ENCODE measurements at places on chromosomes 4 and X.

GRCh38 chr4:11098461-11098860 is 330.2 kb downstream of the HS3ST1 start:
- no peak for DNase-seq

DNA sequence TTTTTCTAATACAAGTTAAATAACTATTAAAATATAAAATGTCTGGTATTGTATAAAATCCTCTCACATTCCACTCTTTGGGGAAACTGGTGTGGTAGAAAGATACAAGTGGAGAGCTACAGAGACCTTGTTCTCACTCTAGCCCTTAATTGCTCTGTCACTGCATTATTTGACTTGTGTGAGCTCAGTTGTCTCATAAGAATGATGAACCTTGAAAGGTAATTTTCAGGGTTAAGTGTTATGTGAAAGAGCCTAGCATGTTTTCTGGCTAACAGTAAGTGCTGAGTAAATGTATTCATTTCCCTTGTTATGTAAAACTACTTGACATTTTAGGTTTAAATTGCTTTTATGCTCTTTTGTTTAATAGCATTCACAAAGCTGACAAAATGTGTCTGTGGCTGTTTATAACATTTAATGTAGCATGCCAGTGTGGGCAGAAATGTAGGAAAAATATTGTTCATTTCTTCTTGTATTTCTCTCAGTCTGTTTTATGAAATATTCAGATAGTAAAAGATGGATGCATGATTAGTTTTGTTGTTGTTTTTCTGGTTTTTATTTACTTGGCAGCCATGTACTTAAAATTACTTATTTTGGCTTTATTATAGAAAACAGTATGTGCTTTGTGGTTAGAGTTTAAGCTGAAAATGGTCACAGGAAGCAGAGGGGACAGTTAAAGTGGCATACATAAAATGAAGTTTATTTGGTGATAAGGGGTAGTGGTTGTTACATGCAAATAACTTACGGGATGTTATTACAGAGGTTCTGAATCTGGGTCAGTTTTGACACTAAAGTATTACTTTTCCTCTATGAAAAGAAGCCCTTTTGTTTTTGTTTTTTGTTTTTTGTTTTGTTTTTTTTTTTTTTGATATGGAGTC is 29.2 kb downstream of the SLAIN2 start:
- DNase-seq: no peak

GRCh38 chr4:79048878-79049277 is 109.6 kb upstream of the PAQR3 start:
- no peak for DNase-seq

- DNase-seq: no peak
Measured at GRCh38 chrX:139388254-139388653, 142.3 kb upstream of the F9 start.

DNA sequence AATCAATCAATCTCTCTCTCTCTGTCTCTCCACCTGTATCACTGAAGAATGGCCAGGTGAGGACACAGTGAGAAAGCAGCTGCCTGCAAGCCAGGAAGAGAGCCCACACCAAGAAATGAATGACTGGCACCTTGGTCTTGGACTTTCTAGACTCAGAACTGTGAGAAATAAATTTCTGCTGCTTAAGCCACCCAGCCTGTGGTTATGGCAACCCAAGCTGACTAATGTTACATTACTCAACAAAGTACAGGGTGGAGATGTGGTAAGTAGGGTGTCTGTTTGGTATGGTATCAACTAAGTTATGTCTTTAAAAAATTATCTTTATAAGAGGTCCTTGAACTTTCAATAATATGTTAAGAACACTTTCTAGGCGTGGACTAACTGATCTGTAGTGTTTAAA is 159.3 kb downstream of the EPHA5 start:
- no peak for DNase-seq

- DNase-seq: no peak
Measured at GRCh38 chr4:175930471-175930870, 118.4 kb upstream of the GPM6A start.

DNA sequence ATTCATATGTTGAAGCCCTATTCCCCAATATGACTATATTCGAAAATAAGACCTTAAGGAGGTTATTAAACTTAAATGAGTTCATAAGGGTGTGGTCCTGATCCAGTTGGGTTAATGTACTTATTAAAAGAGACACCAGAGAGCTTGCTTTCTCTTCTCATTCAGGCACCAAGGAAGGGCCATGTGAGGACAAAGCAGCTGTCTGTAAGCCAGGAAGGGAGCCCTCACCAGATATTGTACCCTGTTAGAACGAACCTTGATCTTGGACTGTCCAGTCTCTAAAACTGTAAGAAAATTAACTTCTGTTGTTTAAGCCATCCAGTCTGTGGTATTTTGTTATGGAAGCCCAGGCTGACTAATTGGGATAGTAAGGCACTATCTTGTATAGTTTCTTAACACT is 9.1 kb upstream of the YTHDC1 start:
- DNase-seq: no peak

DNA sequence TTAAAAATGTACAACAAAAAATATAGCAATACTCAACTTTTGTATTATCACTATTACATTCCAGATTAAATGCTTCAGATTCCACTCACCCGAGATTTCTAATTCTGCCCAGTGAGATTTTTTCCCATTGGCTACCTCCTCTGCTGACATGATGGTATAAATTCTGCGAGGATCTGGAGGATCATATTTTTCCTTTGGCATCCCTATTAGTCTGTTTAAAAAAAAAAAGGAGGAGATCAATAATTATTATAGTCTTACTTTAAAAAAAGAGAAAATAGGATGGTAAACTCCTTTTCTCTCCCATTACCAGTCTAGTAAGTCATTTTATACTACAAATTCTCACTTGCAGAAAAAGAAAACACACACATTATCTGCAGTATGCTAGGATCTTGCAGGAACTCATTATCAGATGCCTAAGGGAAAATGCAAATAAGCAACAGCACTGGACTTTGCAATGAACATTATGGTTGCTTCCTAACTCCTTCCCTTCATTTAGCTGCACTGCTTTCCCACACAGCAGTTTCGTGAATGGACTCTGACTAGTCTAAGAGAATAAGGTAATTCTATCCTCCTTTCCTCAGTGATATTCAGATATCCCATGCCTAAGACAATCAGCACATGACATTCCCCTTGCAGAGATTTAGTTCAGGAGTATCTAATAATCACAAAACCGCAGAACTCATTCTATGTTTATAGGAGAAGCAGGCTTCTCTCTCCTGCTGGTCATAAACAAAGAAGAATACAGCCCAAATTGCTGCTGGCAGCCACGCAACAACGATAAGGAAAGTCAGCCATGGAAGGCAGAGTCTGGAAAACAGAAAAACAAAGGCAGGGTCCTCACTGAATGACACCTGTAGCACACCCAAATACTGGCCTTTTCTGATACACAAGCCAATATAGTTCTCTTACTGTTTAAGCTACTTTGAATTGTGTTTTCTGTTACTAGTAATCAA is 42.7 kb downstream of the CNOT6L start:
- DNase-seq: no peak

DNA sequence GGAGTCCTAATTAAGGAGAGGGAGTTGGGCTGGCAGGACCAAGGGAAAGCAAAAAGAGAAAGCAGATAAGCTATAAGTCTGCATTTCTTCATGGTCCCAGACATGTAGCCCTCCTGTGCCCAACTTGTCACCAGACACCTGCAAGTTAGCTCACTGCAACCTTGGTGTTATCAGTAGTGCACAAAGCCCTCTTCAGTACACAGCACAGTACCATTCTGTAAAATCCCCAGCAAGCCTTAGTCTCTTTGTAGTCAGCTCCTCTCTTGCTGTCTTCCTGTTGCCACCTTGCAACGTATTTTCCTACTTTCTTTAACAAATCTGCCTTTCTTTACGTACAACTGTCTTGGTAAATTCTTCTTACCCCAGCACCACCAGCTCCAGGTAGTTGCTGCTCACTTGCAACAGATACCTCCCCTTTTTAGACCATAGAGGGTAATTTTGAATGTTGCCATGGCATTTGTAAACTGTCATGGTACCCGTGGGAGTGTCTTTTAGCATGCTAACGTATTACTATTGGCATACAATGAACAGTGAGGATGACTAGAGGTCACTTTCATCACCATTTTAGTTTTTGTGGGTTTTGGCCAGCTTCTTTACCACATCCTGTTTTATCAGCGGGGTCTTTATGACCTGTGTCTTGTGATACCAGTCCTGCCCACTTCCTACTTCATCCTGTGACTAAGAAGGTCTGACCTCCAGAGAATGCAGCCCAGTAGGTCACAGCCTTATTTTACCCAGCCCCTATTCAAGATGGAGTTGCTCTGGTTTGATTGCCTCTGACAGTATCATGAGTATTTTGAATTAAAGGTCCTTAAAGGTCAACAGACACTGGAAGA is 28.3 kb upstream of the AP1S2 start:
- no peak for DNase-seq

DNA sequence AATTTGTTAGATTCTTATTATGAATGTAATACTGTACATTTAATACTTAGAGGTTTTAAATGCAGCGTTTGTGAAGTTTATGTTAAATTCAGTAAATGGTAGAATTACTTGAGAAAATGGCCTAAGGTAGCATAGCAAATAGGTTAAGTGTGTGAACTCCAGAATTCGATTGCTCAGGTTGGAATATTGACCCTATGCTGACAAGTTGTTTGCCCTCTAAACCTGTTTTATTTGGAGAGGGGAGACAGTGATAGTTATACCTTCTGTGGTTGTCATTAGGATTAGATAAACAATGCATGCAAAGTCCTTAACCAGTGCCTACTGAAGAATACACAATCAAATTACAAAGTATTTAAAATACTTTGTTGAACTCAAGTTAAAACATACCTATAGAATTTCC is 5.4 kb downstream of the ADAD1 start:
- no peak for DNase-seq

- DNase-seq: no peak
Measured at GRCh38 chr4:37244583-37245390, at the start of gene NWD2. Gene NWD2, plus strand, starts transcription at chr4:37244743. Its CDS starts 325 bp downstream, at chr4:37245068.

- DNase-seq: no peak
Measured at GRCh38 chr4:37225778-37226177, 18.8 kb upstream of the NWD2 start.

- no peak for DNase-seq
Measured at GRCh38 chrX:74450803-74451449, 29.6 kb downstream of the SLC16A2 start.

DNA sequence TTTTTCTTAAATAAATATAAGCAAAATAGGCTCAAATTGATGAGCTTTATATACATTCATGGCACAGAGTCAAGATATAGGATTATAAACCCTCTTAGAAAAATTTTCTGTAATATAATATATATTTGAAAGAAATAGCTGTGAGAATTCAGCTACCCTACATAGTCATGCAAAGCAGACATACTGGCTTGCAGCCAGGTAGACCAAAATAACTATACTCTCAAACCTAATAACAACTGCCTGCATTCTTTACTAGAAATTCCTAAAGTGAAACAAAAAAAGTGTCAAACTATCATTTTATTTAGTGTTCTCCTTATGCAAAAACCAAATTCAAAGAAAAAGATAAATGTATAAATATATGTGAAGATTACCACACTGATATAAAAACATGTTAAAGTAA is 1390.2 kb downstream of the C4orf33 start:
- DNase-seq: no peak

GRCh38 chr4:169092889-169093522 is 83.0 kb upstream of the CBR4 start:
- DNase-seq: no peak

DNA sequence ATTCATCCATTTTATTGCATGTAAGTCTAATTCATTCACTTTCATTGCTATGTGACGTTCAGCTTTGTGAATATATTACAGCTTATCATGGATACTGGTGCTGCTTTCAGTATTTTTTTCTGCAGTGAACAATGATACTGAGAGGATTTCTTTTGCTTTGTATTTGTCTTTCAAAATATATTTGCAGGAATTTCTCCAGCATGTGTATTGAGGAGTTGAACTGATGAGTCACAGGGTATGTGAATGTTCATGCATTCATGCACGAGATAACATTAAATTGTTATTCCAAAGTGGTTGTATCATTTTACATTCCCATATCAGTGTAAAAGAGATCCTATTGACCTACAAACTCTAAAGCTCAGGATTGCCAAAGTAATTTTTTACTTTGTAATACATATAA is 283.8 kb upstream of the ARSJ start:
- no peak for DNase-seq

DNA sequence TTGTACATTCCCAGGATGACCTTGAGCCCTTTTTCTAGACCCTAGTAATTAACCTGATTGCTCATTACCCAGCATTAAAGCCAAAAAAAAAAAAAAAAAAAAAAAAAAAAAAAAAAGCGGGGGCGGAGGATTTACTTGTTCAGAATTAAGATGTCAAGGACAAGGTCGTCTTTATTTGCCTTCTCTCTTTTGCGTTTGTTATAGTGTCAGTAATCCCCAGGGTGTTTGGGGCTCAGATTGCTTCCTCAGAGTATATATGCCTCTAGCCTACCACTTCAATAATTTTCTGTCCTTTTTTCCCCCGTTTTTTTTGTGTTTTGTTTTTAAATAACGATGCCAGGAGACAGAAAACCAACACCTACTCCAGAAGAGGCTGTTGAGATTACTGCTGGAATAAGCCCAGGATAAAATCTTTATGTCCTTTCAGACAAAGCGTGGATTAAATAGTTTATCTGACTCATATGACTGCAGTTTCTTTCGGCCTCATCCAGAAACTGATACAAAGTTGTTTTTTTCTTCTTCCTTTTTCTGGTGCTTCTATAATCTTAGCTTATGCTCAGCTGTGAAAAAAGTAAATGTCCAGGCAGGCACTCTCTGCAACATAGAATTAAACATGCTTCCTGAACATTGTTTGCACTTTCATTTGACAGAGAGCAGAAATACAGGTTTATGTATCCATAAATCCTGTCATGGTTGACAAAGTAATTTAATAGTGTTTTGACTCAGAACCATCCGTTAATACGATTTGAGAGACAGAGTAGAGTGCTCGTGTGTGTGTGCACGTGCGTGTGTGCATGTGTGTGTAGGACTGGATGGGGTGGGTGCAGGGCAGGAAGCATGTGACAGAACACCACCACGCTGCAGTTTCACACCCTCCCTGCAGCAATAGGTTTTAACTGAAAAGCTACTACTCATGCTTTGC is 138.6 kb downstream of the AFF1 start:
- DNase-seq: peak; percentile 16

- DNase-seq: no peak
Measured at GRCh38 chr4:178275671-178276360, 833.6 kb upstream of the AGA start.

GRCh38 chr4:141413366-141413765 is 192.7 kb downstream of the ZNF330 start:
- no peak for DNase-seq
